ENCODE measurements at places on chromosomes 5 and 9. TPM values are rescaled to one million over a fixed set of nuclear protein-coding genes. Genes with fewer than 3 reads are reported as not detected.

Gene ANKRA2
- 14.4 TPM for total RNA-seq

Gene S100Z
- not detected for total RNA-seq

Gene PAM
- total RNA-seq = 959 TPM

Gene AGXT2
- total RNA-seq = not detected

Gene HSPA4
- total RNA-seq = 77.4 TPM

Gene ARL14EPL
- total RNA-seq = not detected

Gene C9orf153
- total RNA-seq = not detected

Gene SLC9A3
- 1.1 TPM for total RNA-seq

Gene PIP5KL1
- not detected for total RNA-seq

Gene NMRK1
- 21.9 TPM for total RNA-seq

Gene ADAMTSL2
- total RNA-seq = 9.5 TPM

Gene CDC20B
- total RNA-seq = not detected

Gene CATSPER3
- 1.1 TPM for total RNA-seq

Gene PCDHB5
- 1.6 TPM for total RNA-seq

Gene MEGF10
- 0.43 TPM for total RNA-seq

Gene LCN9
- not detected for total RNA-seq

Gene ACTBL2
- not detected for total RNA-seq

Gene SLC12A2
- total RNA-seq = 10.7 TPM

Gene KIAA1958
- total RNA-seq = 5.0 TPM

Gene PRRT1B
- total RNA-seq = not detected

Gene C9orf50
- total RNA-seq = not detected

Gene SLC36A2
- total RNA-seq = 0.60 TPM

Gene PHYHD1
- total RNA-seq = 30.2 TPM

Gene NSD1
- 36.1 TPM for total RNA-seq

Gene SV2C
- 0.22 TPM for total RNA-seq

Gene PPP3R2
- not detected for total RNA-seq

Gene PTPN3
- 46.7 TPM for total RNA-seq

Gene RANBP3L
- total RNA-seq = 0.49 TPM

Gene ADAMTS2
- 3.7 TPM for total RNA-seq

Gene STARD4
- total RNA-seq = 2.9 TPM

Gene FBN2
- total RNA-seq = 23.8 TPM
